GOT3 (cell line): ENCODE measurements at places on chromosomes 6 and 20.

GRCh38 chr6:87870556-87870955 is 168.5 kb upstream of the AKIRIN2 start:
- DNase-seq: no peak

- no peak for DNase-seq
Measured at GRCh38 chr20:61430228-61430624, 178.2 kb downstream of the CDH4 start.

- no peak for DNase-seq
Measured at GRCh38 chr6:36834576-36835341, 4.5 kb downstream of the CPNE5 start.

- DNase-seq: no peak
Measured at GRCh38 chr6:88163616-88164015, 2.5 kb downstream of the CNR1 start.

DNA sequence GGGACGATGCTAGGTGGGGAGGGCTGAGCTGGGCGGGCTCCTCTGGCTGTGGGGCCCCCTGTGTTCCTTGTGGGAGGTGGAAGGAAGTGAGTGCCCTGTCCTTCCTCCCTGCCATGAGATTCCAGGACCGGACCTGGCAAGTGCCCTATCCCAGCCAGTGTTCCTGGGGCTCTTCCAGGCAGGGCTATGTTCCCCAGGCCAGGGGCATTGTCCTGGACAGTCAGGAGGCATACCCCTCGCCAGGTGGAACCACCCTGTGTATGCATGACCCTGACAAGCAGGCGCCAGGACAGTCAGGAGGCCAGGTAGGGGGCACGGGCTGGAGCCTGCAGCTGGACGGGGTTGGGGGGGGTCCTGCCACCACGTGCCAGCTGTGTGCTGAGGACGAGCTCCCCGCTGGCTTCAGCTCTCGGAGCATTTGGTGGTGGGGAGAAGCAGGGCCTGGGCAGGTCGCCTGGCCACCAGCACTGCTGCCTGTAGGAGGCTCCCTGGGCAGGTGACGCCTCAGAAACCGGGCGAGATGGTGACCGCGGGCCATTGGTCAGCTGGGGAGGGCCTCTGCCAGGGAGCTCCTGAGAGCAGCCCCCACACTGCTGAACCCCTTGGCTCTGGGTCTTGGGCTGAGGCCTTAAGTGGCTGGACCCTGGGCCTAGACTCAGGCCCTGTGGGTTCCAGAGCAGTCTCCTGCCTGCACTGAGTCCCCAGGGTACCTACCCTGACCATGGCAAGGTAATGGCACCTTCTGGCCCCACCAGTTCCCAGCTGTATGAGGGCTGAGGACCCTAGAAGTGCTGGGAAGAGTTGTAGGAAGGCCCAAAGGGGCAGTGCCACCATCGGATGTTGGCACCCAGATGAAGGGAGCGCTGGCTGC is 694 bp downstream of the SLC17A9 start:
- no peak for DNase-seq

DNA sequence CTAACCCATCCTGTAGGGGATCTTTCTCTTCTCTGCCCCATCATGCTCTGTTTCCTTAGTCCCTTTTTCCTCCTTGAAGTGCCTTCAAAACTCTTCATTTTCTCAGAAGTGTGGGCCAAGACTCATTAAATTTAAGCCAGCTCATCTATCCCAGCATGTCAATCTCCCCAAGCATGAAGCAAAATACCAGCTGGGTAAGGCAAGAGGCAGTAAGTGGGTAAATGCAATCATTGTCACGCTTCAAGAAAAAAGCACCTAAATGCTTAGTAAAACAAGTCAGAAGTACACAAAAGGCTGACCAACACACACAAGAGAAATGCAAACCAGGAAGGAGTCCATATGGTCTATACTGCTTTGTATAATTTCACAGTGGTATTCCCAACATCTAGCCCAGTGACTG is 61.5 kb downstream of the COL12A1 start:
- no peak for DNase-seq

- no peak for DNase-seq
Measured at GRCh38 chr6:67952121-67952520, 683.0 kb upstream of the ADGRB3 start.

GRCh38 chr6:71621918-71622519 is 264.3 kb upstream of the RIMS1 start:
- DNase-seq: no peak
